ENCODE measurements at places on chromosomes 6 and 20.

- peak; percentile 34 for DNase-seq
Measured at GRCh38 chr6:117264692-117265409, 507 bp upstream of the VGLL2 start.

DNA sequence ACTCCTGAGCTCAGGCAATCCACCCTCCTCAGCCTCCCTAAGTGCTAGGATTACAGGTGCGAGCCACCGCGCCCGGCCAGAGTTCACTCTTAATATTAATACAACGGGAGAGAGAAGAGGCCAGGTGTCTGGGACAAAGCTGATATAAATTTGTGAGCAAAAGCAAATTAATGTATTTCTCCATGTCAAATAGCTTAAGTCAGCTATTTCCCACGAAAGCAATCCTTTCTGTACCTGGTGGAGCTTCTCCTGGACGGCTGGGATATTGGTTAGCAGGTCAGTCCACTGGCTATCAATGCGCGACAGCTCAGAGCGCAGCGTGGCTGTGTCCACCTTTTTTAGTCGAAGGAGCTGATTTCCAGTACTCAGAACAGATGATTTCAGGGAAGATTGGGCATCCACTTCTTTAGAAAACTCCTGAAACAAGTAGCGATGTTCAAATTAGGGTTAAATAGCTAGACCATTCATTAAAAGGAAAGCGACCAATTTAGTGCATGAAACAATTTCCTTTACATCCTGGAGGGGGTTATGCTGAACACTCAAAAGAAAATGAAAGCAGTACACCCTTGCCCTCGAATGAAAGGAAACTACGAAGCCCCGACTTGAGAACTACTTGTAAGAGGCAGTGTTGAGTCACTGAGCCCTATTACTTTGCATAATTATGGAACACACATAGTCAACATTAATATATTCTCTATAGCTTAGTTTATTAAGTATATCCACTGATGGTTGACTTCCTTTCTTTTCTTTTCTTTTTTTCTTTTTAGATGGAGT is 403.4 kb downstream of the SYNE1 start:
- no peak for DNase-seq

DNA sequence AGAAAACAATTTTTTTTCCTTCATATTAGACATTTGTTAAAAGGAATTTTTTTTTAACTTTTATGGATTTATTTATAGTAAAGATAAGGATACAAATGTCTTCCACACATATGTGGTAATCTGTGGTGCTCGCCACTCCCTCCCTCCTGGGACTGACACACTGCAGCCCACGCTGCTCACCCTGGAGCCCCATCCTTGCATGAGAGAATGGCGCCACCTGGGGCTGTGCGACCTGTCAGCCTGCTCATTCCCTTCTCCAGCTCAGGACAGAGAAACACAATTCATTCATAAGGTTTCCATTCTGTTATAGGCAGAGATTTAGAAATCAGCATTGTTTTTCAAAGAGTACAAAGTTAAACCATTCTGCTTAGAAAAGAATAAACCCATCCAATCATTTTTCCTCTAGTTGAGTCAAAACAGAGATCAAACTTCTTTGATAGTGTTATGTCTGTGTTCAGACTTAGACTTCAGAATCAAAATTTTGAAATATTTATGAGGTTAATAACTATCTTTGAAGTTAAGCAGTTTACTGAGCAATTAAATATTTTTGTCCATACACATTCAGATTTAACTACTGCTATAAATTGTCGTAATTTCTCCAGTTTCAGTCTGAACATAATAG is 42.8 kb upstream of the DYNLRB1 start:
- peak; percentile 8 for DNase-seq

- no peak for DNase-seq
Measured at GRCh38 chr20:23125625-23126191, 39.6 kb upstream of the CD93 start.

DNA sequence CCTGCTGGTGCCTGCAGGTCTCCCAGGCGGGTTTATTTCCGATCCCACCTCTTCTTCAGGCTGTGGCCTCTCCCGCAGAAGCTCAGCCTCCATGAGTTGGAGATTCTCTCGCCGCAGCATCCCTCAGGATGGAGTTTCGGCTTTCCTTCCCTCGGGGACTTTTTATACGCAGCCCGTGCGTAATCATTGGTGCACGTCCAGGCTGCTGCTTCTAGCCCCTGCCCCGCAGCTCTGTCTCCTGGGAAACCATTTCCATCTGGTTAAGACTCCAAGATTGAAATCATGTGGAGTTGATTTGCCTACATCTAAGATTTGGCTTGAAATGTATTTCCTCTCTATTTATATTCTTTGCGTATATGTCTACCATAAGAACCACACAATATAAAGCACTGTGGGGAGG is 46.7 kb upstream of the CARMIL1 start:
- peak; percentile 53 for DNase-seq

DNA sequence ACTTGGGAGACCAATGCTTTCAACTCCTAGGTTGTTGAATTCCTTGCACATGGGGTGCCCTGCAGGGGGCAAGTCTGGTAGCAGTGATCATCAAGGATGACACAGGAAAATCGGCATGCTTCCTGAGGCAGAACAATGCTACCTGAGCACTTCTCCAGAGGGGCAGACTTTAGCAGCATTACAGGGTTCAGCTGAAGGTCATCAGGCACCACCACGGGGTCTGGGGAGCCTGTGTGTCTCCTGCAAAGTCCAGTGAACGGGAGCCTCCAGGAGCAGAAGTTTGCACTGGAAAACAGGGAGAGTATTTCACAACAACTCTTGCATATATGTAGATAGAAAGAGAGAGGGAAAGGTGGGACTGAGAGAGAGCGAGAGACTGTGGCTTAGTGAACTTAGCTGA is 10.2 kb downstream of the VSX1 start:
- no peak for DNase-seq

DNA sequence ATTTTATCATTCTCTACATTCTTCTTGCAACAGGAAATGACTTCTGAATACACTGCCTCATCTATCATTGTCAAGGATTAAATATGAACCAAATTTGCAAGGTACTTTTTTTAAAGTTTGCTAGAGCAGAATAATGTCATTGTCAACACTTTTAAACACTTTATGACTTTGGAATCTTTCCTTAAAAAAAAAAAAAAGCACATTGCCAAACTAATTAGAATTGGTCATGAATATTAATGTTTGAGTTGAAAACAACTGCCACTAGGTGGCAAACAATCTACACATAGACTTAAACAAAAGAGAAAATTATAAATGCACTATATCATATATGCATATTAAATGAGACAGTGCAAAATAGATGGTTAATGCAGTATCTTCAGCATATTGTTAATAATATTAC is 32.5 kb upstream of the TMEM244 start:
- DNase-seq: no peak

GRCh38 chr20:52682237-52682636 is 289.9 kb upstream of the TSHZ2 start:
- DNase-seq: no peak

Data from NCI-H526 treated with DMSO at 0.1 percent for 48 hours (cell line).